SHP77 (cell line): ENCODE measurements at places on chromosomes 1 and 21.
A peak's percentile ranks its signal among the peaks of the same experiment; 100 is the strongest.

DNA sequence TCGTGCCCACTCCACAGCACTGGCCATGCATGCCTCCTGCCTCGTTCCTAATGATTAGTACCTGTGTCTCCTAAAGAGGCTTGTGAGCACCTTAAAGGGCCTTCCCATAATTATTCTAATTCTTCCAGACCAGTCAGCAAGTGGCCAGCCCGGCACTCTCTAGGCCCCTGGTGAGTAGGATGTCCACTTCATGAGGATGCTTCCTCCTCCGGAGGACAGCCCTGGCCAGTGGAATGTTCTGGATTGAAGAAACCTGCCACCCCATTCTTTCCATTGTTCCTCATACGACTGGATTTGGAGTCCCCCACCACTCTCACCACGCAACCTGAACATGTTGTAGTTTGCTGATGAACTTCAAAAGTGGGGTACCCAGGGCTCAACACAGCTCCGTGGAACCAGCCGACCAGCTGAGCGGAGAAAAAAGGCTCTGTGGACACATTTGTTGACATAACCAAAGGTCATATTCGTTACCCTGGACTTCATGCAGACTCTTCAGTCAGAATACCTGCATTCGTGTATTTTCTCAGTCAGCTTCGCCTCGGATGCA, 46.7 kb upstream of the LBR start:
- DNase-seq = no peak

DNA sequence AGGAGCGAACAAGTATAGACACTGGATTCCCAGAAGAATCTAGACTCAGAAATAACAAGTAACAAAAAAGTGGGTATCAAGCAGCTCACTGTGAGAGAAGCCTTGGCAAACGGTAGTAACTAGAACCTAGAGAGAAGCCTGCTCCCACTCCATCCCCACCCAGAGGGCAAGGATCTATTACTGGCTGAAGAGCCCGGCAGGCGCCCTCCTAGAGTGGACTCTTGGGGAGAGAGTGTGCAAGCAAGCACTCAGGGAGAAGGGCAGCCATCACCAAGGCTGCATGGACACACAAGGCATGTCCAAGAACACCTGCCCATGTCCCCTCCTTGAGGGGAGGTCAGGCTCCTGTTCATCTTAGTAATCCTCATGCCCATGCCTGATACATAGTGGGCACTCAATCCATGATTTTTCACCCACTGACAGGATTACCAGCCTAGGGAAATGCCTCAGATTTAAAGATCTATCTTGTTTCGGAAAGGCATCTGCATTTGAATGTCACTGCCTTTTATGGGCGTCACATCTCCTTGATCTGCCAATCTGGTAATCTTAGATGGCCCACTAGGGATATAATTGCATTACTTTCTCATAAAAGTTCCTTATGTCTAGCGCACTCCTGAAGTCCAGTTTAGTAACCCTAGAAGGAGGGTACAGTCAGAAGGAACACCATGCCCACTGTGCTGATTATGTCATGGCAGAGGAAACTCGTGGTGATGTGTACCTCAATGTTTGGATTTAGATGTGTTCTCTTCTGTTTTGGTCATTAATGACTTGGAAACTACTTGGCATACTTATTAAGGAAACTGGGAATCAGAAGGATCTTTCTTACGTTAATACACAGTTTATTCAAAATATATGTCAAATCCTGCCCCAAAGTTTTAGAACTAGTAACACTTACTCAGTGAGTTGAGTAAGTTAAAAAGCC, 14.4 kb downstream of the CNN3 start:
- DNase-seq = no peak

- no peak for DNase-seq
These were observed 1.7 kb downstream of the ID3 start for GRCh38 chr1:23557471-23558124.

DNA sequence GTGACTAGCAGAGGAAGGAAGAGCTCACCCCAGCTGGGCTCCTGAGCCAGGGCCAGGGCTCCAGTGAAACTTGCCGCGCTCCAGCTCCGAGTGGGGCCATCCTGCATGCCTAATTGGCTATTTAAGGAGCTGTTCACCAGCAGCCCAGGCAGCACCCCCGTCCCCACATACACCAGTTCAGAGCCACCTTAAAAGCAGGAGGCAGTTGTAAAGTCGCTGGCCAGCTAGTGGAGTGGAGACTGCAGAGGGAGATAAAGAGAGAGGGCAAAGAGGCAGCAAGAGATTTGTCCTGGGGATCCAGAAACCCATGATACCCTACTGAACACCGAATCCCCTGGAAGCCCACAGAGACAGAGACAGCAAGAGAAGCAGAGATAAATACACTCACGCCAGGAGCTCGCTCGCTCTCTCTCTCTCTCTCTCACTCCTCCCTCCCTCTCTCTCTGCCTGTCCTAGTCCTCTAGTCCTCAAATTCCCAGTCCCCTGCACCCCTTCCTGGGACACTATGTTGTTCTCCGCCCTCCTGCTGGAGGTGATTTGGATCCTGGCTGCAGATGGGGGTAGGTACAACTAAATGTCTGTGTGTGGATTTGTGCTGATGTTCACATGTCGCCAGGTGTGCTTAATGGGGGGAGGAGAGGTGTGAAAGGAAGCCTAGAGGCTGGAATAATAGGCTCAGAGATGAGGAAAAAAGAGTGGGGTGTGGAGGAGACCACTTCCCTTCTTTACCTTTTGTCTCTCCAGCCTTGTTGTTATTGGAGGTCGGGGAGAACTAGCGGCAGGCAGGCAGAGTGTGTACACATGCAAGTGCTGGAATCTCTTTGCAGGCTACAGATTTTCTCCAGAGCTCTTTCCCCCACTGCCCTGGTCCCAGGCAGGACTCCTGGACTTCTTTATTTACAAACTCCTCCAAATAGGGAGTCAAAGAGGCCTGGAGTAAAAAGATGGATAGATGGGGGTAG, at the start of gene CA14:
CA14 (plus strand) TSS at position 151 of the 962 bp plus-strand sequence; CDS start at position 506, 355 bp downstream.
- DNase-seq = peak; percentile 45

GRCh38 chr21:22263890-22264289, 1265.7 kb downstream of the NCAM2 start:
- no peak for DNase-seq

GRCh38 chr1:2624735-2625300, 8.0 kb downstream of the MMEL1 start:
- DNase-seq = no peak

DNA sequence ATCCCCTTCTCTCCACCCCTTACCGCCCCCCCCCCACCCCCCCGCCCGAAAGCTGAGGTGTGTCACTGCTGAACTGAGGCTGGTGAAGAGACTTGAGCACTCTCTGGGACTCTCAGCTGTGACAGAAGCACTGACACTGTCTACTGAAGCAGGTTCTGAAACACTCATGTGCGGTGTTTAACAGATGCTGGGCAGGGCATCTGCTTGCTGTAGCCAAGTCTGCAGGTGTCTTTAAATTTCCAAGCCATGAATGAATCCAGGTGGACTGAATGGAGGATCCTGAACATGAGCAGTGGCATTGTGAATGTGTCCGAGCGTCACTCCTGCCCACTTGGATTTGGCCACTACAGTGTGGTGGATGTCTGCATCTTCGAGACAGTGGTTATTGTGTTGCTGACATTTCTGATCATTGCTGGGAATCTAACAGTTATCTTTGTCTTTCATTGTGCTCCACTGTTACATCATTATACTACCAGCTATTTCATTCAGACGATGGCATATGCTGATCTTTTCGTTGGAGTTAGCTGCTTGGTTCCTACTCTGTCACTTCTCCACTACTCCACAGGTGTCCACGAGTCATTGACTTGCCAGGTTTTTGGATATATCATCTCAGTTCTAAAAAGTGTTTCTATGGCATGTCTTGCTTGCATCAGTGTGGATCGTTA, at the start of gene GPR52:
GPR52 (plus strand) TSS at position 99 of the 665 bp plus-strand sequence; CDS start at position 247, 148 bp downstream.
- DNase-seq = no peak

GRCh38 chr1:11581445-11581991, 72.7 kb downstream of the FBXO2 start:
- DNase-seq = no peak

GRCh38 chr1:87362834-87363426, 34.2 kb downstream of the LMO4 start:
- DNase-seq = no peak

DNA sequence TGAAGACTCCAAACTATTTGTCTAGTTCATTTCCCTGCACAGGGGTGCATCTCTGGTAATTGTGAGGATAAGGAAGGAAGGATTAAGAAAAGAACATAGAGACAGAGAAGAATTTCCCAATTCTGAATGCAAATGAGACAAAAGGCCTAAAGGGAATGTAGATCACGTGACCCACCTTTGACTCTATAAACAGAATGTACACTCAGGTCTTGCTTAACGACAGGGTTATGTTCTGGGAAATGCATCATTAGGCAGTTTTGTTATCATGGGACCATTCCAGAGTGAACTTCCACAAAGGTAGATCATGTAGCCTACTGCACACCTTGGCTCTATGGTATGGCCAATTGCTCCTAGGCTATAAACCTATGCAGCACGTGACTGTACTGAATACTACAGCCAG, 252.3 kb upstream of the ZP4 start:
- DNase-seq = no peak

GRCh38 chr1:57489358-57490036, 65.6 kb upstream of the DAB1 start:
- DNase-seq = no peak

GRCh38 chr1:241841691-241842090, 6.3 kb upstream of the EXO1 start:
- no peak for DNase-seq

GRCh38 chr1:200880212-200880611, 7.4 kb downstream of the GPR25 start:
- DNase-seq = no peak

DNA sequence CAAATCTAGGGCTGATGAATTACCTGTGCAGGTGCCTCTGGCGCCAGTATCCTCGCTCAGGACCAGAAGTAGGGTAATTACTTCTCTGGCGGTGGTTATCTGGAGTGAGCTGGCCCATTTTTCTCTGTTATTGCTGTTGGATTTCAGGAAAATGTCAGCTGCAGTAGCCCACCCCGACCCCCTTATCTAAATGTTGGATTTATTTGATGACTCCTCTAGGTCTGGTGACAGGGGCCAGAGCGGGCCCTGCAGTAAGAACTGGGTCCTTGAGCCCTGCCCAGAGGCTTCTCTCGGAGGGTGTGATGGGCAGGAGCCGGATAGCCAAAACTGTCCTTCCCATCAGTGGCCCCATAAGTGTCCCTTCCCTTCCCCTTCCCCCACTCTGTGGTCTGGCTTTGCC, 384.3 kb downstream of the PTPRU start:
- DNase-seq = no peak

DNA sequence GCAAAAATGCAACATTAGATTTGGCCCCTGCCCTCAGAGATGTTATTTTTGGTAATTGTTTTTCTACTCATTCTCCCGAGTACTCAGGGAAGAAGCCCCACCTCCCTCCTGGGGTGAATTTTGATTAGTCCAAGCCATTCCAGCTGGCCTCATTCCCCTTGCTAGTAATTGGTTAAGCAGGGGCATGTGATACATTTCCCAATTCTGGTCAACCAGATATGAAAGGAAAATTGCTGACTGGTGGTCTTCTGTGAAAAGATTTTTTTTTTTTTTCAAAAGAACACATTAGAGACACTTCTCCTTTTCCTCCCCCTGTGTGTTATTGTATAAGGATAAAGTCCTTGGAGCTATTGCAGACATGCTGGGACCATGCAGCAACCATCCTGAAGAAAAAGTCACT, 71.1 kb upstream of the AKT3 start:
- DNase-seq = no peak

DNA sequence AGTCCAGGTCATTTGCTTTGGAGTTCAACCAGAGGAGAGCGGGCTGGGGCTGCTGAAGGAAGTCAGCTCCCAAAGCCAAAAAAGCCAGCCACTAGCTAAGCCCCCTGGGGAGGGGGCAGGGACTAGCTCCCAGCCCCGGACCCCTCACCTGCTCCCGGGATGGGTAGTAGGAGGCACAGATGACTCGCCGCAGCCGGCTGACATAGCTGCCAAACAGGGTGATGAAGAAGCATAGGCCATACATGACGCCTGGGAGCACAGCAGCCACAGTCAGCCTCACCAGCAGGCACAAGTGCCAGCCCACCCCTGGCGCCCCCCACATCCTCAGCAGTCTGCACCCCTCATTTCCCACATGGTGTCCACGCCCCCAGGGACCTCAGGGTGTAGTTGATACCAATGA, 7.4 kb downstream of the DCST2 start:
- no peak for DNase-seq

DNA sequence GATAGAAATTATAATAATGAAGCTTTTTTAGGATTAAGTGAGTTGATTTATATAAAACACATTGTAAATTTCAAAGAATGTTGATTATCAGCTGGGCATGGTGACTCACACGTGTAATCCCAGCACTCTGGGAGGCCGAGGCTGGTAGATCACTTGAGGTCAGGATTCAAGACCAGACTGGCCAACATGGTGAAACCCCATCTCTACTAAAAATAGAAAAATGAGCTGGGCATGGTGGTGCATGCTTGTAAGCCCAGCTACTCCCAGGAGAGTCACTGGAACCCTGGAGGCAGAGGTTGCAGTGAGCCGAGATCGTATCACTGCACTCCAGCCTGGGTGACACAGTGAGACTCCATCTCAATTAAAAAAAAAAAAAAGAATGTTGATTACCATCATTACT, 18.4 kb downstream of the ADAMTS1 start:
- no peak for DNase-seq

- peak; percentile 68 for DNase-seq
These were observed 41.6 kb upstream of the AGL start for GRCh38 chr1:99808391-99809115.

- DNase-seq = no peak
These were observed 78.9 kb downstream of the CD247 start for GRCh38 chr1:167439301-167439988.

- no peak for DNase-seq
These were observed 838 bp downstream of the OR2C3 start for GRCh38 chr1:247535402-247535801.

- peak; percentile 13 for DNase-seq
These were observed 31.5 kb downstream of the LYST start for GRCh38 chr1:235835226-235835625.

DNA sequence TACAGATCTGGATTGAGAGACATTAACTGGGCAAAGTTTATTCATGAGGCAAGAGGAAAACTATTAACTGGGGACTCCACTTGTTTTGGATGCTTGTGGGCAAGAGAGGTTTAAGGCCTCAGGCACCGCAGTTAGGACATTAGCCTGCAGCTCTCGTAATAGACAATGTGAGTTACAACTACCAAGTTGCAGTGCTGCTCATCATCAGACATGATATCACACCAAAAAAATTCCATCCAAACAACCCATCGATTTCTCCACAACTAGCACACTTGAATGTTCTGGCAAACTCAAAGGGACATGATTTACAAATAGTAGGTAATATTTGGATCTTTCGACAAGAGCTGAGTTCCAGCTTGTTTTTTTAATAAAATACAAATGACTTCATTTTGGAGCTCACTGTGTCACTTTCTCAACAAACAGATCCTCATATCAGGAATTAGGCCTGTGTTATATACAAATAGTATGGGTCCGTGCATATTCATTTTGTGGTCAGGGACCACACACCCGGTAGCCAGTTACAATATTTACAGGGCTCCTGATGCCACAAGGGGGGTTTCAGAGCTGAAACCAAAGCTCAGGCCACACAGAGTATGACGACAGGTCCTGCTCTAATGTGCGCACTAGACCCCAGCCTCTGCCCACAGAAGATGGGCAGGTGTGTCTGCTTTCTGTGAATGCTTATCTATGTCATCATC, 128.0 kb downstream of the TGFBR3 start:
- no peak for DNase-seq

GRCh38 chr1:236111527-236112331, 30.6 kb upstream of the GPR137B start:
- DNase-seq = no peak
